Stimulated activated CD4-positive, alpha-beta T cell treated with anti-CD3 and anti-CD28 coated beads, Interleukin-4, amount 100 ng/mL, for 1 hour (primary cell): ENCODE measurements at places on chromosomes 5 and 9.

DNA sequence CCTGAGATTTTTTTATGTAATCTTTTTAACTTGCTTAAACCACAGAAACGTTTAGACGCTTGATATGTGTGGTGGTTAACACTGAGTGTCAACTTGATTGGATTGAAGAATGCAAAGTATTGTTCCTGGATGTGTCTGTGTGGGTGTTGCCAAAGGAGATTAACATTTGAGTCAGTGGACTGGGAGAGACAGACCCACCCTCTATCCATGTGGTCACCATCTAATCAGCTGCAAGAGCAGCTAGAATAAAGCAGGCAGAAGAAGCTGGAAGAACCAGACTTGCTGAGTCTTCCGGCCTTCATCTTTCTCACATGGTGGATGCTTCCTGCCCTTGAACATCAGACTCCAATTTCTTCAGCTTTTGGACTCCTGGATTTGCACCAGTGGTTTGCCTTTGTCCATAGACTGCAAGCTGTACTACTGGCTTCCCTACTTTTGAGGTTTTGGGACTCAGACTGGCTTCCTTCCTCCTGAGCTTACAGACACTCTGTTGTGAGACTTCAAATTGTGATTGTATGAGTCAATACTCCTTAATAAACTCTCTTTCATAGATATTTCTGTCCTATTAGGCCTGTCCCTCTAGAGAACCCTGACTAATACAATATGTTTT, 816.0 kb upstream of the CDH9 start:
- DNase-seq: no peak

DNA sequence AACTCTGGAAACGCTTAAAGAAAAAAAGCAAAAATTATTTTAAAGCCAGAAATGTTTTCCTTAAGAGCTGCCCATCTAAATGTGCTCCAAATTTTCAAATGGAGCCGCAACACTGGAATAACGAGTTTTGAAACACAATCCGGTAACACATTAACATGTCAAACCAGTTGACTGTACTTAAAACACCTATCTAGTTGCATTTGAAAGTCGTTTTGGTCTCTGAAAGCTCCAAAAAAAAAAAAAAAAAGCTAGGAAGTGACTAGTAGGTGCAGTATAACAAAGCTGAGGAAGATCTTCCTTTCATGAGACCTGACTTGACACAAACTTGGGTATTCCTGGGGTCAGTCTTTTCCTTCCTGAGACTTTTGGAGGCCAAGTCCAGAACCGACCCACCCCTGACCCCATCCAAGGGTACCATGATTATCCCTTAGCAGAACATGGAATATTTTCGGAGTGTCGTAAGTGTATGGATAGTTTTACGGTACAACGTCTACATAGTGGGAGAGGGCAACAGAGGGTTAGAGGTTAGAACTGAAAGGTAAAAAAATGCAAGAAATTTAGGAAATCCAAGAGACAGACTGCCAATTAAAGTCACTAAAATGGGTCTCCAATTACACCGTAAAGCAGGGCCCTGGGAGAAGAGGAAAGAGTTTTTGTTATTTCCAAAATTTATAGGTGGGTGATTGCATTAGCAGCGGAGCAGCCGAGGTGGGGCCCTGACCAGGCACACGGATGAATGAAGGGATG, 812 bp downstream of the CETN3 start:
- DNase-seq: no peak

DNA sequence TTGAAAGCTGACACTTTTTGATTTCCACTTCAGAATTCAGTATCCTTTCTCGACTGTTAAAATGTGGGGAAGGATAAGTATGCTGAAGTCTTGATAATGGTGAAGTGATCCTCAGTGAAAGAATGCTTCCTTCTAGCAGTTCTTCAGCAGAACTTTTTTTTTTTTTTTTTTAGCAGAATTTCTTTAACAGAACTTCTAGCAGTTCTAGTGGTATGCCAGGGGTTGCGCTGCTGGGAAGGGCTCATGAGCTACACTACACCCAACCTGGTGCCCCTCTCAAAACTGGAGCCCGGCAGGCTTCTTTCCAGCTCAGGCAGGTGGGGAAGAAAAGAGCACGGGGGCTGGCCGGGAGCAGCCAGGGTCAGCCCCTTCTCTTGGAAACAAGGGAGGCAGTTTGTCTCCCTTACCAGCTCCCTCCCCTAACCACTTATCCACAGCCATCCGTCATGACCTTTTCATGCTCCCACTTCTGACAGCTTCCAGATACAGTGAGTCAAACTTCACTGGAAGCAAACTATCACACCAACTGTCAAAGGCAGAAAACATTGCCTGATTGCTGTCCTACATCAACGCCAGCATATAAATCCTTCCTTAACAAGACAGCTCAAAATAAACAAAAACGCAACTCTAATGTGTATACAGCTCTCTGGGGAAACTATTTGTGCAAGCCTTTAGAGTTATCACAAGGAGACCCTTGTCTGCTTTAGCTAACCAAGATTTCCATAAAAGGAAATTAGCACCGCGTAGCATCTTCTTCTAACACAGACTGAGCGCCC, 211.5 kb downstream of the GAPVD1 start:
- no peak for DNase-seq

DNA sequence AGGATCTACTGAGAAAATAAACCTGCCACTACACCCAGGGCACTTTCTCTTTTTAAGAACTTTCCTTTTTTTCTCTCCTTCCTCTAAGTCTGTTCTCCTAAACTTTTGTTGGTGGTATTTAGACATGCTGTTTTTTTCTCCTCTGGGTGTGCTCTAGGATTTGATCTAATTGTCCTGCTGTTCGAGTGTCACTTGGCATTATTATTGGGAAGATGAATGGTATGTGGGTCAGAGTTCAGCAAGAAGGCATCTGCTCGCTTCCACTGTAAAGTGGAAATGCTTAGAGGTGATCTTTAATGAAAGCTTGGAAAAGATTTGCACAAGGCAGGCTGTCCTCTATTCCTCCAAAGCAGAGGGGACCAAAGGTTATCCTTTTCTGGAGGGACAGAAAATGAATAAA, 1.3 kb upstream of the PLPPR1 start:
- DNase-seq: no peak

GRCh38 chr9:117405950-117406705, 8.7 kb downstream of the ASTN2 start:
- DNase-seq: no peak

DNA sequence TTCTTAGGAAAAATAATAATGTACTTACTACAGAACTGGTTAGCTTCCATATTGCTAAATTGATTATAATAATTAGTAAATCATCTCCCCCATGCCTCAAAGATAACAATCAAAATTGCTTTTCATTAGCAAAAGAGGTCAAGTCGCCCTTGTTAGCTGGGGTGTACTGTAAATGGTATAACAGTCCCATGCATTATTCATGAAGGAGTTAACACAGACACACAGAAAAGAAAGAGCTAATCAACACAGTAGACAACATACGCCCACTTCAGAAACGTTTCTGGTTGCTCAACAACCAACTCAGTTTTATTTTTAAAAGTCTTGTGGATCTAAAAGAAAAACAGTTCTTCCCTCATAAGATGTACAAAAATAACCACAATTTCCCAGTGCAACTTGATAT, 100.2 kb downstream of the MPDZ start:
- DNase-seq: no peak

DNA sequence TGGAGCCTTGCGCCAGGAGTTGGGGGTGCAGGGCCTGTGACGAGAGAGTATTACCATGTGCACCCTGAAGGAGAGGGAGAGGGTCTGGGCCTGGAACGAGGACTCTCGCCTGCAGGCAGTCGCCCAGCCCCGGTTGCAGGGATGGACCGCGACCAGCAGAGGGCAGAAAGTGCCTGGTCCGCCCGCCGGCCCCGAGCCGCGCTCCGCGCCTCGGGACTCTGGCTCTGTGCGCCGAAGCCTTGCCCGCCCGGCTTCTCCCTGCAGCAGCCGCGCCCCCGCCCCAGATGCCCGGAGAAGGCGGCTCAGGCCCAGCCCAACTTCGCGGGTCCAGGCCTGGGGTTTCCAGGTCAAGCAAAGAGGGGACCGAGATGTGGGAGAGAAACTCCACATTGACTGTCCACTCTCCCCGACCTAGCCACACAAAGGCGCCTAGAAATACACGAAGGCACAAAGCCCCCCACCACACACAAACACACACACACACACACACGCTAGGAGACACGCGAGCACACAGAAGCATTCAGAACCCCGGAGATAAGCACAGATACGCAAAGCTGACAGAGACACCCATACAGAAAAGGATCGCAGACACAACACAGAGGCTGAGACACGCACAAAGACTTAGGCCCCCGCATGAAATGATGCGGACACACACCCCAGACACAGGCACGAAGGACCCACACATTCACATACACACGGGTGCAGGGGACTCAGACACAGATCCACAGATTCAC, 2.0 kb upstream of the LMX1B start:
- DNase-seq: peak; percentile 77

GRCh38 chr5:170907758-170908157, 45.9 kb downstream of the RANBP17 start:
- DNase-seq: no peak

- no peak for DNase-seq
Observed at GRCh38 chr9:129344641-129345495, 166.8 kb upstream of the IER5L start.

DNA sequence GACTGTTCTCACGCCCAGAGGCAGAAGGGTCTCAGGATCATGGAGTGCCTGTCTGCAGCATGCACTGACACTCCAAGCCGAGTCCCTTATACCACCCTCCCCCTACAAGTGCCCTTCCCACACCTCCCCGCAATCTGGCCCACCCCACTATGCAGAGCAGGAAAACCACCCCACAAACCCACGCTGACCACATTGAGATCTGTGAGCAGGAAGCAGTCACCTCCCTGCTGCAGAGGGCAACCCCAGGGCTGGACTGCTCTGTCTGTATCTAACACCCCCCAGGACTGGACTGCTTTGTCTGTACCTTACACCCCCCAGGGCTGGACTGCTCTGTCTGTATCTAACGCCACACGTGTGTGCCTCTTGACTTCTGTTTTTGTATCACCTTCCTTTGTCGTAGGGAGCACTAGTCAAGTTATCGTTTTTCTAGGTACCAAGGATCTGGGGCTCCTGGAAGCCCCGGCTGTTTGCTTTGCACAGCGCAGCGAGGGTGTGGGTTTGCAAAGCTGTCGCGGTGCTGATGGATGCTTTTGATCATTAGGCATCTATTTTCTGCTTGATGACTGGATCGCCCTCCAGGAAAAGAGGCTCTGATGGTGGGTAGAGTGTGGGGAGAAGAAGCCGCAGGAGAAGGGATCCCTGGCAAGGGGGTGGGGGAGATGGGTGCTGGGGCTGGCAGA, 21.5 kb downstream of the OLFM1 start:
- no peak for DNase-seq

- DNase-seq: no peak
Observed at GRCh38 chr9:14158916-14159315, 155.0 kb downstream of the NFIB start.

DNA sequence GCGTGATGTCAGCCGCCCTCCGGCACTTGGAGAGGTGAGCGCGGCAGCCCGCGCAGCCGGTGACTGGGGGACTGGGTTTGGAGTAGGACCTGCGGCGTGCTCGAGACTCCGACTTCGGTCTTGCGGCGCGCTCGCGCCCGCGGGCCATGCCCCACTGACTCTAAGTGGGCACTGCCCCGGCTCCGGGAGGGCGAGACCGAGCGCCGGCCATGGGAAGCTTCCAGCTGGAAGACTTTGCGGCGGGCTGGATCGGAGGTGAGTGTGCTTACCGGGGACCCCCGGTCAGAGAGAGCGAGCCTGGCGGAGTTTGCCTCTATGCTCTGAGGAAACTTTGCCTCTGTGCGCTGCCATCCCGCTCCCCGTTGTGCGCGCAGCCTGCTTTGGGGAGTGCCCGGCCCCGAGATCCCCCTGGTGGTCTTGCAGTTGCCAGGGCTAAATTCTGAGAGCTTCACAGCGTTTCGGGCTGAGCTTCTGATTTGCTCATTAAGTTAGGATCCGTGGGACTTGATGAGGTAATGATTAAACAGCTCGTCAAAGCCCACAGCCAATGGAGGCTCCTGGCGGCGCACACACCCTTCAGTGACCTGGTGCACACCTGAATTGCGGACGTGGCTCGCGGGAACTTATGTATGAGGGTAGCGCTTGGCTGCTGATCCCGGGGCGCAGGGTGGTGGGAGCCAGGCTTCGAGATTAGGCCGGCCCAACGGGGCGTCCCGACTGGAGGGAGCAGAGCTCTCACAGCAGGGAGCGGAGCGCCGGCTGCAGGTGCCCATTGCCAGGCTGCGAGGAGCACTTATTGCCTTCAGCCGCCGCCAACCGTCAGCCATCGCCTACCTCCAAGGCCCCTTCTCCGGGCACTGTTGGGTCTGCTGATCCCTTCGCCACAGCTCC, at the start of gene SLC25A48:
Gene SLC25A48, plus strand, starts transcription at position 25 of the 891 bp plus-strand sequence. Its CDS starts 185 bp downstream, at position 210.
- peak; percentile 11 for DNase-seq

DNA sequence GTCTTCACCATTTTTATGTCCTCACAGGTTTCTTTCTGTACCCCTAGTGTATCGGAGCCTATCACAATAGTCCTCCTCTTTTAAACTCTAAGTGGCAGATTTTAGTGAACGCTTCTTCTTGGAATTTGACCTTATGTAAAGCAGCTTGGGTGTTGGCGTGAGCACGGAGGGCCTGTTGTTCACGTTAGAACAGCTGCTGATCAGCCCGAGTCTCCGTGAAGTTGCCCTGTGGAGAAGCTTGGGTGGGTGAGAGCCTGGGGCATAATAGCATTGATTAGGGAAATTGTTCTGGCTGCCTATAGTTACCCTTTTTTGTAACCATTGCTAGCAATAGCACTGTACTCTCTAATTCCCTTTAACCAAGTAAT, 167.0 kb upstream of the OTULINL start:
- no peak for DNase-seq

DNA sequence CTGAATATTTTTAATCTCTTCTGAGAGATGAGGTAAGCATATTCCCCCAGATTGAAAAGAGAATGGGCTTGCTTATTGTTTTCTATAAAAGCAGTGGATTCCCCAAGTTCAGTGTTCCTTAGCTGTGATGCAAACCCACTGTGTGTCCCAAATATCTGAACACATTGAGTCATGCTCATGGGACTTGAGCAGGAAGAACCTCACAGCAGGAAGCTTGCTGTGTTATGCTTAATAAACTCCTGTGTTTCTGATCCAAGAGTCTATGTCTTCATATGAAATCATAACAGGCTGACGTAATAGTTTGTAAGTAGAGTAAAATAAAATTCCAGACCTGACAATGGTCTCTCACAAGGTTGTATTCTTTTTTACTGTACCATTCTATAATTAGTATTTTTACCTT, 24.8 kb upstream of the LOX start:
- DNase-seq: no peak

GRCh38 chr9:94899464-94900221, 173.1 kb downstream of the AOPEP start:
- no peak for DNase-seq

DNA sequence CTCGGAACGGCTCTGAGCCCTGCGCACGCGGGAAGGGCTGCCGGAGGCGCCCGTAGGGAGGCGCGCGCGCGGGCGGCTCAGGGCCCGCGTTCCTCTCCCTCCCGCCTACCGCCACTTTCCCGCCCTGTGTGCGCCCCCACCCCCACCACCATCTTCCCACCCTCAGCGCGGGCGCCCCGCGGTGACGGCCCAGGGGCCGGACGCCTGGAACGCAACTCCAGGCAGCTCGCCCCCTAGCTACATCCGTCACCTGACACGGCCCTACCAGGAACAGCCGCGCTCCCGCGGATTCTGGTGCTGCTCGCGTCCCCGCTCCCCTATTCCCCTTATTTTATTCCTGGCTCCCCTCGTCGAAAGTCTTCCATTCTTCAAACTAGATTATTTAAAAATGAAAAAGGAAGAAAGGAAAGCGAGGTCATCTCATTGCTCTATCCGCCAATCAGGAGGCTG, at the start of gene CDKN2B-AS1:
Gene CDKN2B-AS1, plus strand, starts transcription at position 236 of the 450 bp plus-strand sequence.
- peak; percentile 33 for DNase-seq

GRCh38 chr9:100377015-100377414, 24.3 kb upstream of the TEX10 start:
- DNase-seq: no peak
